SK-N-SH (cell line): ENCODE measurements at places on chromosomes 6 and 20. TPM values are rescaled to one million over a fixed set of nuclear protein-coding genes. Genes with fewer than 3 reads are reported as not detected.

Gene COL12A1
- 0.03 and 0.10 TPM in 2 replicates for polyA plus RNA-seq

Gene OPRM1
- polyA plus RNA-seq = 0.15 and 1.0 TPM in 2 replicates

Gene ADGRF1
- not detected in 2 replicates for polyA plus RNA-seq

Gene HTR1B
- 0.63 and 0.76 TPM in 2 replicates for polyA plus RNA-seq

Gene TRIM15
- polyA plus RNA-seq = not detected in 2 replicates

Gene MLIP
- 0.03 TPM in 1 of 2 replicates, not detected in the other for polyA plus RNA-seq

Gene EFCAB8
- polyA plus RNA-seq = not detected in 2 replicates

Gene SOX4
- polyA plus RNA-seq = 5.5 and 5.8 TPM in 2 replicates

Gene BTNL2
- not detected in 2 replicates for polyA plus RNA-seq

Gene IFNGR1
- 11.5 and 16.7 TPM in 2 replicates for polyA plus RNA-seq

Gene C4A
- 9.9 and 11.4 TPM in 2 replicates for polyA plus RNA-seq

Gene DLK2
- 1.9 and 3.9 TPM in 2 replicates for polyA plus RNA-seq

Gene SLC35F1
- polyA plus RNA-seq = under 0.01 TPM in 1 of 2 replicates, not detected in the other

Gene CENPQ
- polyA plus RNA-seq = 2.5 and 3.0 TPM in 2 replicates

Gene CST7
- polyA plus RNA-seq = 0.07 and 0.08 TPM in 2 replicates

Gene CLDN20
- polyA plus RNA-seq = 0.07 TPM in 1 of 2 replicates, not detected in the other

Gene SIRPA
- 6.8 and 9.1 TPM in 2 replicates for polyA plus RNA-seq

Gene SRMS
- polyA plus RNA-seq = not detected in 2 replicates

Gene KCNK5
- polyA plus RNA-seq = 0.03 TPM in 1 of 2 replicates, not detected in the other

Gene L3MBTL1
- polyA plus RNA-seq = 8.9 and 14.5 TPM in 2 replicates

Gene ASIP
- polyA plus RNA-seq = 0.15 TPM in 1 of 2 replicates, not detected in the other

Gene ZNF217
- polyA plus RNA-seq = 6.9 and 7.1 TPM in 2 replicates

Gene PKIG
- polyA plus RNA-seq = 63.9 and 92.9 TPM in 2 replicates

Gene SEL1L2
- 0.15 TPM in 1 of 2 replicates, not detected in the other for polyA plus RNA-seq

Gene RIPPLY2
- polyA plus RNA-seq = 0.33 and 1.3 TPM in 2 replicates

Gene RPL7L1
- 22.1 and 28.7 TPM in 2 replicates for polyA plus RNA-seq

Gene NOTCH4
- polyA plus RNA-seq = 2.5 and 2.8 TPM in 2 replicates

Gene BPIFB1
- not detected in 2 replicates for polyA plus RNA-seq

Gene GNAS-AS1
- 1.2 and 1.5 TPM in 2 replicates for polyA plus RNA-seq

Gene TPMT
- polyA plus RNA-seq = 8.1 and 10.9 TPM in 2 replicates
